ENCODE measurements at places on chromosomes 11 and 22. TPM values are rescaled to one million over a fixed set of nuclear protein-coding genes. Genes with fewer than 3 reads are reported as not detected.

GRCh38 chr22:18073467-18073866 lies 4.3 kb upstream of the PEX26 start:
- H3K27me3 ChIP-seq: no peaks in the 10 kb centered on the region
- no peak for DNase-seq
- no peak overlapping the region for H3K4me3 ChIP-seq
- H3K36me3 ChIP-seq: peaks cover under 1% of the 10 kb centered on the region
- H3K27ac ChIP-seq: no peak overlapping the region

DNA sequence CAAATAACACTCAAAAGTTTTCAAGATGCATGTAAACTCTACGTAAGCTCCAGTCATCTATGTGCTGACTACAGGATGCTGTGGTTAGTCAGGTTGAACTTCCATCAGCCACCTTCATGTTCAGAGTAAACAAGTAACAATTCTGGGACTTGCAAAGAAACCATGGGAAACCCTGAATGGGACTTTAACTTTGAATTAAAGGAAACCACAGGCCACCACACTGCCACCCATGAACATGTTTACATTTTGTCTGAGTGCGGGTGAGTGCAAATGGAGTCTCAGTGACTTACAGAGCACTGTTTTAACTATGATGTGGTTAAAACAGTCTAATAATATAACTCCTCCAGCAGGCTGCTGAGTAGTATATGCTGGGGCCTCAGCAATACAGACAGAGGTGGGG lies 12.9 kb upstream of the SYTL2 start:
- H3K4me3 ChIP-seq: no peak overlapping the region
- H3K27ac ChIP-seq: peak overlapping the region; percentile 28
- no peaks in the 10 kb centered on the region for H3K36me3 ChIP-seq
- H3K4me1 ChIP-seq: peaks cover 52% of the 10 kb centered on the region
- H3K27me3 ChIP-seq: no peaks in the 10 kb centered on the region

Gene TMEM45B
- total RNA-seq: not detected

DNA sequence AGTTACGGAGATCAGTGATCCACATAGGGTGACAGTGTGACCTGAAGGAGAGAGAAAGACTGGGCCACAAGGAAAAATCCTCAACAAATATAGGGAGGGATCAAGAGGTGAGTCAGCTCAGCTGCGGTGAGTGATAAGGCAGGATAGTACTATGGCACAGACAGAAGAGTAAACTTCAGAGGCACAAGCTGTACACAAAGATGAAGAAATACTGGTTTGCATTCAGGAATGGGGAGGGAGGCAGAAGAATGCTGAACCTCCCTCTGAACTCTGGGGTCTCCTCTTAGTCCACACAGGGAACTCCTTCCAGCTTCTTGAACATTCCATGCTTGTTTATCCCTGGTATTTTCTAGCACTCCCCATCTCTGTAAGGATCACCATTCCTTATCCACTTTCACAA lies 162.7 kb downstream of the BARX2 start:
- H3K4me3 ChIP-seq: no peak overlapping the region
- no peak overlapping the region for H3K27ac ChIP-seq
- no peaks in the 10 kb centered on the region for H3K36me3 ChIP-seq
- no peaks in the 10 kb centered on the region for H3K27me3 ChIP-seq
- DNase-seq: no peak
- H3K4me1 ChIP-seq: no peaks in the 10 kb centered on the region

GRCh38 chr22:41480397-41480735 lies 11.4 kb downstream of the ACO2 start:
- H3K4me1 ChIP-seq: peaks cover 54% of the 10 kb centered on the region
- no peaks in the 10 kb centered on the region for H3K27me3 ChIP-seq
- DNase-seq: peak; percentile 5
- peak overlapping the region; percentile 90 for H3K27ac ChIP-seq
- no peak overlapping the region for H3K4me3 ChIP-seq

- no peaks in the 10 kb centered on the region for H3K36me3 ChIP-seq
- H3K27ac ChIP-seq: no peak overlapping the region
- no peaks in the 10 kb centered on the region for H3K27me3 ChIP-seq
- peaks cover 37% of the 10 kb centered on the region for H3K4me1 ChIP-seq
- no peak overlapping the region for H3K4me3 ChIP-seq
Measured at GRCh38 chr11:108890482-108891105, 225.7 kb downstream of the DDX10 start.

Gene SLC22A12
- total RNA-seq: not detected

- no peak for DNase-seq
- no peak overlapping the region for H3K27ac ChIP-seq
- no peak overlapping the region for H3K4me3 ChIP-seq
Measured at GRCh38 chr11:126186708-126187529, 24.5 kb downstream of the RPUSD4 start.

All from chondrocyte (in vitro differentiated cells).